RKO (cell line): ENCODE measurements at places on chromosomes 11 and 22.

DNA sequence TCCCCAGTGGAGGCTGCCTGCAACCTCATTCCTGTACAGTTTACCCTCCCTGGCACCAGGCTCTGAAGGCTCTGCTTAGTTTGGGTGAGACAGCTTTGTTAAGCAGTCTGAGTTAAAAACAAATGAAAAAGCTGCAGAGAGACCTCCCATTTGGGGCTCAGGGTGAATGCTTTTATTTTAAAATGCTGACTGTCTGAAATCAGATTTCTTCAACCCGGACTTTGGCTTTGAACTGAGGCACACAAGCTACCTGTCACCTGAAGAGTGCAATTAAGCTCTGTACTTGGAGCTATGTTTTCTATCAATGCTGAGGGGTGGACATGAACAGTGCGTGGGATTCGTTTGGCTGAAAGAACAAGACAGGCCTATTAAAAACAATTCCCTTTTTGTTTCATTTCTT, 217.5 kb upstream of the SORL1-AS1 start:
- DNase-seq: no peak

GRCh38 chr11:65261591-65262380, at the start of gene POLA2:
POLA2 (plus strand) TSS chr11:65261962; CDS start chr11:65262293, 331 bp downstream.
- peak; percentile 95 for DNase-seq

- no peak for DNase-seq
Measured at GRCh38 chr22:37569921-37570660, 9.8 kb downstream of the LGALS2 start.

DNA sequence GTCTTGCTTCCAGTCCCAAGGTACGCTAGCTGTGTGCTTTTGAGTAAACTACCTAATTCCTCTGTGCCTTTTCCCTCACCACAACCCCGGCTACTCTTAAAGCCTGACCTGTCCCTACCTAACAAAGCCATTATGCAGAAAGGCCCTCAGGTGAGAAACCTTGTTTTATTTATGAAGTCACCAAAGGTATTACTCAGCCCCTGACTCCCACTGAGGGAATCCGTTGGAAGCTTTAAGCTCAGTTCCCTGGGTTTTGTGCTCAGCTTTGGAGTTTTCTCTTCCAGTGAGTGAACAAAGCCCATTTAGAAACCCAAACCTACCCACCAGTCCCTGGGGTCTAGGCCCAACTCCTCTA, 90.9 kb downstream of the APIP start:
- DNase-seq: no peak

DNA sequence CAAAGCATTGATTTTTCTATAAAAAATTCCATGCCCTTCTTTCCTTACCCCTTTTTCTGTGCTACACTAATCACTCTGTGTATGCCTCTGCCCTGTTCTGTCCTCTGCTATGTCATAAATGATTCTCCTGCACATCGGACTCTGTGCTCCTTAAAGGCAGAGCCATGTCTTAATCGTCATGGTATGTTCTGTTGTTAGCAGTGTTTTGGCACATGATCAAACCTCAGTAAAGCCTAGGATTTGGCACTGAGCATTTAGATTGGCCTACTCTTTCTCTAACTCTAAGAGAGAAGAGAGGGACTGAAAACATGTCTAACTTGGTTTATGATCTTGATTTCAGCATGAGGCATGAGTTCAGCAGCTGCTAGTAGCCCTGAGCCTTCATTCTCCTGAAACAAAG, 266.9 kb downstream of the AASDHPPT start:
- no peak for DNase-seq

DNA sequence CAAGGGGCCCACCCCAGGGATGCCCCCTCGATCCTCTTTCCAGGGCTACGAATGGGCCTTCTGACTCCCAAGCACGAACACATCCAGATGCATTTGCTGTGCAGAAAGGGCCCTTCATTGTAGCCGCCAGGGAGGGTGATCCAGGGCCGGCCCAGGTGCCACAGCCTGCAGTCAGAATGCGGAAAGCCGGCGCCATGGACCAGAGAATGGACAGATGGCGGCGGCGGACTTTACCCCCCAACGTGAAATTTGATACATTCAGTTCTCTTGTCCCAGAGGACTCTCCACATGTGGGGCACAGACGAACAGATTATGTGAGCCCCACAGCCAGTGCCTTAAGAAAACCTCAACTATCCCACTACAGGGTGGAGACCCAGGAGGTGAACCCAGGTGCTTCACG, 87.2 kb downstream of the KIAA1671 start:
- no peak for DNase-seq

DNA sequence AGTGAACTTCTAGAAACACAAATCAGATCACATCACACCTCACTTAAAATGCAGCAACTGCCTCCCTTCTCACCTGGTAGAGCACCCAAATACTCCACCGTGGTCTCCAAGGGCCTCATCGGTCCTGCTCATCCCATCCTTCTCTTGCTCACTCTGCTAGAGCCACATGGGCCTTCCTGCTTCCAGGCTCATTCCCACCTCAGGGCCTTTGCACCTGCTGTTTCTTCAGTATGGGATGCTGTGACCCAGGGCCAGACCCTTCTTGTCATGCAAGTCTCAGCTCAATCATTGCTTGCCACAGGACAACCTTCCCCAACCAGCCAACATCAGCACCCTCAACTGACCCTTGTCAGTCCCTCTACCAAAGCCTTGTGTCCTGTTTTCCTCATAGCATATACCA, 124.9 kb downstream of the GALNT18 start:
- DNase-seq: no peak

- DNase-seq: no peak
Measured at GRCh38 chr11:76617553-76618265, 52.8 kb downstream of the LRRC32 start.

DNA sequence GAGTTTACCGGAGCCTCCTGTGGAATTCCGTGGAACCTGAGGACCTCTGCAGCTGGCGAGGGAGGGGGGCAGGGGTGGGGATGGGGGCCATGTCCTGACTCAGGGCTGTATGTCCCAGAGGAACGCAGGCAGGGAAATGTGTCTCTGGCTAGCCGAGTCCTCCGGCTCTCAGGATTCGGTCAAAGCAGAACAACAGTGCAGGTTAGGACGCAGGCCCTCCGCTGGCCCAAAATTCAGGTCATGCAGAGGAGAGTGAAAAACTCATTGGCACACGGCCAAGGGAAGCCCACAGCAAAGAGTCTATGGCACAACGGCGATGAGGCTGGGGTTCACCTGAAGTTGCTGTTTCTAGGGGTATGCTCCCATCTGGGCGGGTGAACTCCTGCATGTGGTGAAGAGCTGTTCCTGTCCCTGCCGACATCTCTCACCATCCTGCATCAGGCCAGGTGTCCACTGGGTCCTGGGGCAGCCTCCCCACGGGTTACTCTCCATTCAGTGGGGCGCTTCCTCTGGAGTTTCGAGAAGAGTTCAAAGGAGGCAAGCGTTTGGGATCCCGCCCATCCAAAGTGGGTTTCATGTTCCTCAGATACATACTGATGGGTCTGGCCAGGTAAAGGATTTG, 1055.3 kb downstream of the BRD1 start:
- no peak for DNase-seq

GRCh38 chr11:99281331-99281730, 260.6 kb downstream of the CNTN5 start:
- no peak for DNase-seq

DNA sequence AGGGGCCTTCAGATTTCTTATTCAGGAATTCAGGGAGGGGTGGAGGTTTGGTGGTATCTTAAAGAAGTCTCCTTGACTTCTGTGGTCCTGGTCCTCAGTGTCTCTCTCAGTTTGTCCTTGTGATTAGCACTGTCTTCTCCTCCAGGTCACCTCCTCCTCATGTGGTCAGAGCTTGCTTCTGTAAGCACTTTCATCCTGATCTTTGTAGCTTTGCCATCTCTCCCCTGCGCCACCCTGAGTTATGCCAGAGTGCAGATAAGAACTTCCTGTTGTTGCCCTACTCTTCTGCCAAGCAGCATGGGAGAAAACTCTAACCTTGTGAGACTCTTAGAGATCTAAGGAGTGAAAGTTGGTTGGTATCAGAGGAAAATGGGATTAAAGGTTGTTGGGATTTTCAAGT, 30.9 kb downstream of the MICAL2 start:
- no peak for DNase-seq

- DNase-seq: peak; percentile 3
Measured at GRCh38 chr11:100546714-100547113, 140.4 kb upstream of the ARHGAP42 start.

GRCh38 chr11:133215596-133216230, 316.6 kb downstream of the OPCML start:
- no peak for DNase-seq

DNA sequence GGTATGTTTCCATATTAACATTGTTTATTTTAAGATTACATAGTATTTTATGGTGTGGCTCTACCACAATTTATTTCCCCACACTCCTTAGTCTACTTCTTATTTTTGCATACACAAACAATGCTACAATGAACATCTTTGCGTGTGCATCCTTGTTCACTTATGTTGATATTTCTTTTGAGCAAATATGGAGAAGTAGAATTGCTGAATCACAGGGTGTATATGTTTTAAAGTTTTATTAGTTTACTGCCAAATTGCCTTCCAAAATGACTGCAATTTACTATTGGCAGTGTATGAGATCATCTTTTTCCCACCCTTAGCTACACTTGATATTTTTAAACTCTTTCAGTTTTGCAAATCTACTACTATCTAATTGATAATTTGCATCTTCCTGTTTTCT, 38.7 kb upstream of the FAR1 start:
- DNase-seq: no peak

GRCh38 chr11:109734566-109734965, 312.6 kb downstream of the C11orf87 start:
- DNase-seq: no peak

GRCh38 chr22:39700565-39700964, 130.0 kb downstream of the CACNA1I start:
- DNase-seq: no peak

DNA sequence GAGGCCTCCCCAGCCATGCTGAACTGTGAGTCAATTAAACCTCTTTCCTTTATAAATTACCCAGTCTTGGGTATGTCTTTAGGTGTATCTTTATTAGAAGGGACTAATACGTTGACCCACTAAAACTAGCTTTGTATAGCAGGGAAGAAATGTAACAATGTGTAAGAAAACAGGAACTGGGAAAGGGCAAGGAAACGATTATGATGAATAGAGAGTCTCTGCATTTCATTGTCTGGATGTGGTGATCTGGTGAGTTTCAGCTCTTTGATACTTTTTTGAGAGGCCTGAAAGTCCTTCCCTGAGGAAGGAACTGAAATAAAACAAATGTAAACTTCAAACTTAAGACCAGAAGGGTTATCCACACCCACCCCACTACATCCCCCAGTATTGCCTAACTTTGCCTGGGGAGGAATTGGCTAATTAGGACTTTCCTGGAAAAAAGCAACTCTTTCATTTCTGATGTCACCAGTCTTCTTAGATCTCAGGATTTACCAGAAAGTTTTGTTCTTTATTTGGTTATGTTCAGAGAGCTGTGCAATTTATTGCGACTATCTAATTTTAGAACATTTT, 119.0 kb downstream of the LDLRAD3 start:
- no peak for DNase-seq

- DNase-seq: no peak
Measured at GRCh38 chr11:132343445-132344175, 973.2 kb downstream of the NTM start.

DNA sequence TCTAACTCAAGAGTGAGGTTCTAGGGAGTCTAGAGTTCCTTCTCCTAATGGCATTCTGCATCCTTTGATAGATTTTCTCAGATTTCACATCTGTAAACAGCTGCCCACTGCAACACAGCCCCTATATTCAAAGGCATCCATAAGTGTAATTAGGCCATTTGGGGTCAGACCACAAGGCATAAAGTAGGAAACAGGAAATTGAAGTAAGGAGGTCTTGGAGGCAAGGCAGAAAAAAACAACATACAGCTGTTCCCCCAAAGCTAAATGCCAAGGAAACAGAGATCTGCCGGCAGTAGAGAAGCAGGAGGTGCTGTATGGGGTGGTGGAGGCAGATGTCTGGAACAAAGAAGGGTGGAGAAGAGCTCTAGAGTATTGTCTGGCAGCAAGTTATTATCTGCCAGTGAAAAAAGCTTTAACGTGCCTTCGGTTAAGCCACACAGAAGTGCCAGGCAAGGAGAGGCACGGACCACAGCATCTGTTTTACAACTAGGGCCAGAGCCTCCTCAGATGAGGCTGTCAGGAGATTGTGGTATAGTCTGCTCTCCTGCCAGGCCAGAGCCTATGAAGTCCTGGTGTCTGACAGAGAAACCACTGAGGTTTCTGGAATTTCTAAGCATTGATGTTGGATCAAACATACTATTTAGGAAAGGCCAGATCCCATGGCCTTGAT, 100.2 kb upstream of the CHRM4 start:
- DNase-seq: no peak

- DNase-seq: no peak
Measured at GRCh38 chr22:43235445-43236409, 48.8 kb upstream of the TTLL12 start.

GRCh38 chr22:43148581-43148980, 2.8 kb upstream of the TSPO start:
- no peak for DNase-seq

GRCh38 chr11:5596607-5597201, at the start of gene TRIM6:
TRIM6 (plus strand) TSS chr11:5596637; CDS start chr11:5596898, 261 bp downstream.
- no peak for DNase-seq

GRCh38 chr11:63708764-63709163, 27.5 kb downstream of the RTN3 start:
- no peak for DNase-seq

GRCh38 chr22:38455076-38455529, at the start of gene KCNJ4:
KCNJ4 (minus strand) TSS chr22:38455199; CDS start chr22:38428132, 27,067 bp downstream.
- DNase-seq: no peak

DNA sequence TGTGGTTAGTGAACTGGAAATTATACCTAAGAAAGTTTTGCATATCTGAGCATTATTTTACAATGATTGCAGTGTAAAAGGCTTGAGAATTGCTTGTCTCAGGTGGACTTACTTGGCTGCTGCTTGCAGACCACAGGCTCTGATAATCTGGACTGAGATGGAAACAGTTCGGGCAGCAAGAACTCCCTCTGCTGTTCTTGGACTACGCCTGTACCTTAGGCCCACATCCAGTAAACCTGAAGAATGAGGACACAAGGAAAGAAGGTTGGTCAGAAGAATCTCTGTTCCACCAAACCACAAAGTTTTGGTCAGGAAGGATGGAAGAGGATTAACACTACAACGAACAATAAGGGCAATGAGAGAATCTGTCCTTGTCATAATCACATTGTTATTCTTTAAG, 80.1 kb downstream of the C2CD3 start:
- no peak for DNase-seq

GRCh38 chr22:44347549-44347948, 34.8 kb upstream of the SHISAL1 start:
- DNase-seq: no peak
